ENCODE measurements at places on chromosomes 2 and 18.
A peak's percentile ranks its signal among the peaks of the same experiment; 100 is the strongest.

GRCh38 chr2:43224131-43224570 is 2.3 kb downstream of the ZFP36L2 start:
- DNase-seq: peak; percentile 55

GRCh38 chr2:3433339-3433699 is 53.8 kb downstream of the TRAPPC12 start:
- DNase-seq: no peak

DNA sequence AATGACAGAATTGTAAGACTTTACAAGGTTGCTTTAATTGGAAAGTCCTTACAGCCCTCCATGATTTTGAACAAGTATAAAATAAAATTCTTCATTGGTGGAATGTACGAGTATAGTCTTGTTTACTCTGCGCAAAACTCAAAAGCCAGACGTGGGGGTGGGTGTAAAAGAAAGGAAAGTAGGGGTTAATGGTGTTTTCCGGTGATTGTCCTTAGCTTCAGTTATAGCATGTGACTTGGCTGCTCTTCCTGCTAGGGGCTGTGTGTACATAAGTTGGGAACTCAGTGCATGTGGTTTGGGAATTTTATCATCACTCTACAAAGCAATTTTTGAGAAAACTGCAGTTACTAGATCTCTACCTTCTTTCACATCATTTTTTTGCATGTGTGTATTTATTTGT is 82.4 kb upstream of the CAVIN2 start:
- DNase-seq: no peak

DNA sequence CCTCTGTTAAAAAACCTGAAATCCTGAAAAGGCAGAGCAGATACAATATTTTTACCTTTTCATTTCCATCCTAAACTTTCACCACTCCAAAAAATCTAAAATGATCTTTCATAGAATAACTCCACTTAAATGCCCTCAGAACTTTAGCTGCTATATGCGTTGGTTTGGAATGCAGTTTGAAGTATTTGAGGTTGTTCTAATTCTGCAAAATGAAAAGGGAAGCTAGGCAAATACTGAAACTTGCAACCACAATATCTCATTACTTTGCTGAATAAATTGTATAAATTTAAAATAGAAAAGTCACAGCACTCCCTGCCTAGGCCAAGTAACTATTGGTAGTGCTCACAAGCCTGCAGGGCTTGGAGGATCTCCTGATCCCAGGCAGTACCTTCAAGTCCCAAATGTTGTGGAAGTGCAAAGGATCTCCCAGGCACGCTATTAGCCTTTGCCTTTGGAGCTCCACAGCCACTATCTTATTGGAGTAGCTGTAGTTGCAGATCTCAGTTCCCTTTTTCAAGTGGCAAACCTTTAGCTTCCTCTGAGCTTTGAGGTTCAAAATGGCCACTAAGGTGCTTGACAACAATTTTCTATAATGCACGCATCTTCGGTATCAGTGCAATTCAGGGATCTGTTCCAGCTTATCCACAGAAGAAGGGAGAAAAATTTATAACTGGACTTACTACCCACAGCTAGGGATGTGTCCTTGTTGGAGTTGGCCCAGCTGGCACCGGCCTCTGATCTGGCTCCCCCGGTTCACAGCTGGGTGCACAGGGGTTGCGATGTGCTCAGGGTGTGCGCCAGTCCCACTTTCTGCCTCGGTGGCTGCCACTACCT is 43.4 kb upstream of the ANKRD62 start:
- DNase-seq: no peak

DNA sequence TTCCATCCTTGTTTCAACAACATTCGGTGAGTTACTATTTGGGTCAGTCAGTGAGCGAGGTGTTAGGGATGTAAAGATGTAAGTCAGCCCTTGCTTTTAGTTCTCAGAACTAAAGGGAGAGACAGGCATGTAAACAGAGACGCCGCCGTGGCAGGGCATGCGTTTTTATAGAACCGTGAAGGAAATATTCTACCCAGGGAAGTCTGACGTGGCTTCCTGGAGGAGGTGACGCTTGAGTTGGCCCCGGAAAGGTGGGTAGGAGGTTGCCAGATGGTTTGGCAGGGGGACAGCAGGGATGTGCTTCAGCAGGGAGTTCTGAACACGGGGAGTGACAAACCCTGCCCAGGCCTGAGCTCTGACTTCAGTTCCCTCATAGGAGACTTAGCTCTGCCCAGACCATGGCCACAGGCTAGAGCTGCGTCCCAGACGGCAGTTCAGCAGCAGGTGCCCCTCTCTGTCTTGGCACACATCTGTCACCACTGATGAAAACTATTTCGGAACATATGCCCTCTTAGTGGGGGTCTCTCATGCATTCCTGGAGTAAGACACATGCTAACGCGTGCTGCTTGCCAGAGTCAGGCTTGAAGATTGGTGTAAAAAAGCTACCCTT is 23.4 kb upstream of the RPL31 start:
- DNase-seq: no peak

GRCh38 chr2:195608768-195609454 is 48.1 kb upstream of the SLC39A10 start:
- no peak for DNase-seq

DNA sequence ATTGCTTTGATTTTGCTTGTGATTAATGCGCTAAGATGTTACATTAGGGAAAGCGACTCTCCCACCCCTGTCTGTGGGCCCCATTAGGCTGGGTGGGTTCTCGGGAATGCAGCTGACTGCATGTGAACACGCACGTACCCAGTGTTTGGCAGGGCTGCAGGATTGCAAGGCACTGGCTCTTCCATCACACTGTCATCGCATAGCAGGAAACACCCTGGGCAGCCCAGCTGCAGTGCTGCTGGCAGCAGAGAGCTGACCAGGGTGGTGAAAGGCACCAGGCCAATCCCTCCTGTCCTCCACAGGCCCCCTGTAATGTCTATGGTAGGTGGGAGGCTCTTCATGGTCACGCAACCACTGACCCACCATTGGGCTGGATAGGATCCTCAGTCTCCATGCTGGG is 34.4 kb upstream of the FZD7 start:
- no peak for DNase-seq

- DNase-seq: no peak
Measured at GRCh38 chr18:7415081-7415894, 151.8 kb upstream of the PTPRM start.

DNA sequence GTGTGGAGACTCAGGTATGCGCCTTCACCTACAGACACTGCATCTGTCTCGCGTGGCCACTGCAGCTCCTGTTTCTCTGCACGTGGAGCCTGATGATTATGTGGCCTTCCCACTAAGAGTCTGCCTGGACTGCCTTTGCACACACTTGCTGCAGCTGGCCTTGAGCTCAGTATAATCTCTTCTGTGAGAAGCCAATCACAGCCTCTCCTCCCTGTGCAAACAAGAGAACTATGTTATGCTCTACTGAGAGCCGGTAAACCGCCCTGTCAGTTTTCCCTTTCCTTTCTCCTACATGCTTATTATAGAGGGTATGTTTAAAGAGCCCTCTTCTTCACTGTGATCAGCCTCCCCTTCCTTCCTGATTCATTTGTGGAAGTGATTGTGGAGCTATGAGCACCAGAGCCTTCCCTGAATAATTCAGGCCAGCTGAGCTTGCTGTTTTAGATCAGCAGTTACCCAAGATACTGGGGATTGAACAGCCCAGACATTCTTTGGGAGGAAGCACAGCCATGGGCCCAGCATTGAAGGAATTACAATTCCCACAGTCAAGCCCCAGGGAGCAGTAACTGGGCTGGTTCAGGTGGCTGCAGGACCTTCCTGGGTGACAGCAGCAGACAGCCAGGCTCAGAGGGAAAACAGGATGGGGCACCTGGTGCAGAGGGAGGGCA is 3.7 kb upstream of the TGFA start:
- no peak for DNase-seq

DNA sequence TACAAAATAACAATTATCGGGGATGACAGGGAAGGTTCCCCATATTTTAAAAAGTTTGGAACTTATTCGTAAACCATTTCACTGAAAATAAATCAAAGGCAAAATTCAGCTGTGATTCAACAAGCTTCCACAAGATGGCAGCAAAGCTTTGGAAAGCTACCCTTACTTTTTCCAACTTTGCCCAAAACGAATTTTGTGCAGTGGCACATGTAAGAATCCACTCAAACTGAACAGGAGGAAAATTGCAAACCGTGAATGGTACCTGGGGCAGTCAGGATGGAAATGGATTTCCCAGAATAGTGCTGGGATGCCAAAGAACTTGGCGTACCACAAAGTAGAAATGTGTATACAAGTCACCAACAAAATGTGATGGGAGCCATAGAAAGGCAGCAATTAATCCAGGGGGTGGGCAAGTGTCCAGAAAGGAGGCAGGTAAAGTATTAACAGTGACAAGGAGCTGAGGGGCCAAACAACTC is 10.7 kb downstream of the RPL31 start:
- DNase-seq: no peak

DNA sequence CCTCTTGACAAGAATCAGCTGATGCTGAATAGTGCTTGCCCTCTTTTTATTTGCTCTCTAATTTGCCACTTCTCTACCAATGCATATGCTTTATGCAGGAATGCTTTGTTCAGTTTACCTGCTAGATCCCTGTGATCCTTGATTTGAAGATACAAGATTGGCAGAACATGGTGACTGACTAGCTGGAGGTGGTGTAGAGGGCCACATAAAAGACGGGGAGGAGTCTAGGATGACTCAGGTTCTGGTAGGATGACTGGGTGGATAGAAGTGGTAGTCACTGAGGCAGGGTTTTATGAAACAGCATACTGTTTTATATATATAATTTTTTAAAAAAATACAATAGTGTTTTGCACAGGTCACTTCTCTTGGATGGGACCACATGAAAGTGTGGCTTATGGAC is 6.3 kb upstream of the ADGRF3 start:
- no peak for DNase-seq

- DNase-seq: no peak
Measured at GRCh38 chr2:67446491-67446911, 49.4 kb downstream of the ETAA1 start.

DNA sequence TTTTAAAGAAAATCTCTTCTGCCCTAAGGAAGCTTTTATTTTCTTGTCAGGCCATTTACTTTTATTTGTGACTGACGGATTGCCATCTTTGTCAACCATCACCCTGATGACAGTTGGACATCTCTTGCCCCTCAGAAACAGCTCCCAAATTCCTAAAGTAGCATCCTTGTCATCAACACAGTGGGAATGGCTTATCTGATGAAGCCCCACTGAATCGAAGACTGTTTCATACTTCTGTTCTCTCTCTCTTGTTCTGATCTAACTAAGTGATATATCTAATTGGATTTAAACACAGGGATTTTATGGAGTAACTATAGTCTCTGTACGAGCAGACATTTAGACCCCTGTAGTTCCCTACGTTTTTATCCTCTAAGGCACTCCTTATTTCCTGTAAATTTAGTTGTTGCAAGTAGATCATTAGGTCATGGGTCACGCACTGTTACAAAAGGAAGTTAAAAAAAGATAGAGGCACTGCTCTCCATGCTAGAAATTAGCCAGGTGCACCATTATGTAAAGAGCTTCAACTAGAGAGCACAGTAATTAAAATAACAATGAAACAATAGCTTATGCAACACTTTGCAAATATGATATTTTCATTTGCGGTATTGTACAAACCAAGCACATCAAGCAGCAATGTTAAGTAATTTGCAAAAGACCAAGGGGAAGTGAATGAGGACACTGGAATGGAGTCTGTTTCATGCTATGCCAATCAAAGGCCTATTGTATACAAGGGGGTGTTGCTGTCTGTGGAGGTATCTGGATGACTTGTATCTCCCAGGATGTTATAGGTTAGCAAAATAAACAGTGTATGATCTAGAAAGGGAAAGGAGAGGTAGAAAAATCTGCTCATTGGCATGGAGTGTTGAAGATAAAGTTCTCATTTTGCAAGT is 284.7 kb downstream of the LRRTM1 start:
- DNase-seq: no peak

GRCh38 chr2:53750041-53750768 is 17.4 kb upstream of the CHAC2 start:
- DNase-seq: no peak

GRCh38 chr2:175318542-175318941 is 137.0 kb upstream of the ATP5MC3 start:
- no peak for DNase-seq

GRCh38 chr2:46132996-46133395 is 164.2 kb upstream of the EPAS1 start:
- no peak for DNase-seq

DNA sequence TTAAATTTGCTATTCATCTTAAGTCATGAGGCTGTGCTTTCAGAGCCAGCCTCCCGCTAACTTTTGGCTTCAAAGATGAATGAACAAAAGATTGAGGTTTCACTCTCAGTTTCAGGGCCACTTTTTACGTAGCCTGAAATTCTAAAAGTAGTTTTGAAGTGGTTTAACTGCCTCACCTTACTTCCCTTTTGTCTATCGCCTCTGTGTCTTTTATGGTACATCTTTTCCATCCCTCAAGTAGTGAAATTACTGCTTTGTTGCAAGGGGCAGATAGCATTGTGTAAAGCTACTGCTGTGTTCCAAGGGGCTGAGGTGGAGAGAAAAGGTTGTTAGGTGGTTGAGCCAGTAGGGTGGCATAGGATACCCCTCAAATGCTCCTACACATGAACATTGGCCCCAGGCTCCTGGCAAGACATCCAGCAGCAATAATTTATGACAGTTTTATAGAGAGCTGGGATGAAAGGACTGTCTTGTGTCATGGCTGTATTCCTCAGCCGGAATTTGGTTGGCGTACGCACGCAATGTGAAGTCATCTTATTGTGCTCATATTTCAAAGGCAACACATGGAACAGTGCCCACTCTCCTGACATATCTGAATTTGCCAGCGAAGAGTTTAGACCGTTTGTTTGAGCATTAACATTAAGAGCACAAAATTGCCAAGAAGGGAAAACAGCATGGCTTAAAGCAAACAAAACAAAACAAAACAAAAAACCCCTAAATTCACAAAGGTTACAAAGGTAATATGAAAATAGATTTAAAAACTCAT is 32.2 kb downstream of the QPCT start:
- peak; percentile 73 for DNase-seq

- no peak for DNase-seq
Measured at GRCh38 chr2:136116151-136116812, 1.7 kb downstream of the CXCR4 start.

DNA sequence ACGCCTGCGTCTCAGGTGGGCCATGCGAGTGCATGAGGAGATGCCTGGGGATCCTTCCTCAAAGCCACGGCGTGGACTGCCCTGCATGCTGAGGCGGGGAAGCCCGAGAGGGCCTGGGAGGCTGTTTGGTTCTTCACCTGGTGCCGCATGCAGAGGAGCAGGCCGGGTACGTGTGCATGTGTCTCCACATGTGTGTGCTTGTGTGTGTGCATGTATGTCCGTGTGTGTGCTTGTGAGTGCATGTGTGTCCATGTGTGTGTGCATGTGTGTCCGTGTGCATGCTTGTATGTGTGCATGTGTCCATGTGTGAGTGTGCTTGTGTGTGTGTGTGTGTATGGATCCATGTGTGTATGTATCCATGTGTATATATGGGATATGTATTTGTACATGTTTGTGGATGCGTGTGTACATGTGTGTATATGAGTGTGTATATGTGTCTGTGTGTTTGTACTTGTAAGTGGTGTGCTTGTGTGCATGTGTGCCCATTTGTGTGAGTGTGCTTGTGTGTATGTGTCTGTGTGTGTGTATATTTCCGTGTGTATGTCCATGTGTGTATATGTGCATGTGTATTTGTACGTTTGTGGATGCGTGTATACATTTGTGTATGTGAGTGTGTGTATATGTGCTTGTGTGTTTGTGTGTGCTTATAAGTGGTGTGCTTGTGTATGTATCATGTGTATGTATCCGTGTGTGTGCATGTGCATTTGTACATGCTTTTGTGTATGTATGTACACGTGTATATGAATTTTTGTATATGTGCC is 79.0 kb downstream of the PTGR3 start:
- no peak for DNase-seq

GRCh38 chr2:2735041-2735440 is 404.0 kb upstream of the MYT1L start:
- no peak for DNase-seq
